Right ventricle myocardium superior (tissue), 1 donor: ENCODE measurements at places on chromosomes 7 and 10. TPM values are rescaled to one million over a fixed set of nuclear protein-coding genes. Genes with fewer than 3 reads are reported as not detected.
A peak's percentile ranks its signal among the peaks of the same experiment; 100 is the strongest.

DNA sequence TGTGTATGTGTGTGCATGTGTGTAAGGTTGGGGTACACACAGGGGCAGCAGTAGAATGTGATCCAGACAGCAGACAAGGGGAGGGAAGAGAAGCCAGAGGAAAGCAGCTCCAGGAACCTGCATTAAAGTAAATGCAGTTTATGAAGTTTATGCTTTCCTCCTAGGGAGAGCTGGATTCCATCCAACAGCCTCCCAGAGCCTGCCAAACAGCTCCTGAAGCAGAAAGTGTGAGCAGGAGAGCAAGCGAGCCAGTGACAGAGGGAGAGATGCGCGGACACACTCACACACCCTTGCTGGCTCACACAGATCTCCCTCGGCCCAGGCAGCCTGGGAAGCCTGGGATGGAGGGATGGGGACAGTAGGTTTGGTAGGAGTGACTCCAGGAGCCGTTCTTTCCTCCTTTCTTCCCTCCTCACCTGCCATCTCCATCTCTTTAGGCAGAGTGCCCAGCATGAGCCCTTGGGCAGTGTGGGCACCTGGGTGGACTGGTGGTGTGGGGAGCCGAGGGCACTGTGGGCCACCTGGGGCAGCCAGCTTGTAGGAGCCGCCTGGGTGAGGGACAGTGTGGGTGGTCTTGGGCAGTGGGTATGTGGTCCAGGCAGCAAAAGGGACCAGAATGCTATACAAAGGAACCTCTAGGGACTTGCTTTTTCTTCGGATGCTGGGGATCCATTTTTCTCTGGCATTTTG lies 46.1 kb downstream of the PAX2 start:
- no peak for DNase-seq

The UBE3C gene
- total RNA-seq, result 48.7 TPM

DNA sequence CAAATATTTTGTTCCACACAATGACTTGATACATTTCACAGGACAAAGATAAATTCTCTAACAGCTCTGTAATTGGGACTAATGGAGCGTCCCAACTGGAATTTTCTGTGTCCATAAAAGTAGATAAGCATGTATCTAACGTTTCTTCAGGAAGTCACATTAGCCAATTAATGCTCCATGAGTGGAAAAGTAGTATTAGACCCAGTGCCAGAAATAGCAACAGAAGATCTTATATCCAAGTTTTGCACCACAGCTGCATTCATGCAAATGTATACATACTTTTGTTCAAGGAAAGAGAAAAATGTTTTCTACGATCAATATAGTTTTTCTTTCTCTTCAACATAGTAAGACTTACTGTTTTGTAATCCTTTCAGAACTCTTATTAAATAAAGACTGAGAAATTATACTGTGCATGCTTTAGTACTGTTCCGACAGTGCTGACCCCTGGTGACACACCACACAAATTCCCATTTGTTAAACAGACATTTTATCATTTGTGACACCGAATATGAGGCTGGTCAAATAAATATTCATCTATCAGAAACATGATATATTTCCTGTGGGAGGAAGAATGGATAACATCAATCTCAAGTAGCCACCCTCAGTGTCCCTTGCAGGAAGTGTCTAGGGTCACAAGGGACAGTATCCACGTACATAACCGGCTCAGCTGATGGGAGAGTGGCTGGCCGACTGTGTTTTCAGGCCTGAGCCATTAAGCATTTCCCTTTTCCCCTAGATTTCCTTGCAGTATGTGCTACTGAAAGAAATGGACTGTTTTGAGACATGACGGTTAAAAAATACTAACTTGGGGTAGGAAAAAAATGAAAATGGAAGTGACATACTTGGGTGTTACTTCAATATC lies 102.1 kb upstream of the RSU1 start:
- DNase-seq, result no peak

DNA sequence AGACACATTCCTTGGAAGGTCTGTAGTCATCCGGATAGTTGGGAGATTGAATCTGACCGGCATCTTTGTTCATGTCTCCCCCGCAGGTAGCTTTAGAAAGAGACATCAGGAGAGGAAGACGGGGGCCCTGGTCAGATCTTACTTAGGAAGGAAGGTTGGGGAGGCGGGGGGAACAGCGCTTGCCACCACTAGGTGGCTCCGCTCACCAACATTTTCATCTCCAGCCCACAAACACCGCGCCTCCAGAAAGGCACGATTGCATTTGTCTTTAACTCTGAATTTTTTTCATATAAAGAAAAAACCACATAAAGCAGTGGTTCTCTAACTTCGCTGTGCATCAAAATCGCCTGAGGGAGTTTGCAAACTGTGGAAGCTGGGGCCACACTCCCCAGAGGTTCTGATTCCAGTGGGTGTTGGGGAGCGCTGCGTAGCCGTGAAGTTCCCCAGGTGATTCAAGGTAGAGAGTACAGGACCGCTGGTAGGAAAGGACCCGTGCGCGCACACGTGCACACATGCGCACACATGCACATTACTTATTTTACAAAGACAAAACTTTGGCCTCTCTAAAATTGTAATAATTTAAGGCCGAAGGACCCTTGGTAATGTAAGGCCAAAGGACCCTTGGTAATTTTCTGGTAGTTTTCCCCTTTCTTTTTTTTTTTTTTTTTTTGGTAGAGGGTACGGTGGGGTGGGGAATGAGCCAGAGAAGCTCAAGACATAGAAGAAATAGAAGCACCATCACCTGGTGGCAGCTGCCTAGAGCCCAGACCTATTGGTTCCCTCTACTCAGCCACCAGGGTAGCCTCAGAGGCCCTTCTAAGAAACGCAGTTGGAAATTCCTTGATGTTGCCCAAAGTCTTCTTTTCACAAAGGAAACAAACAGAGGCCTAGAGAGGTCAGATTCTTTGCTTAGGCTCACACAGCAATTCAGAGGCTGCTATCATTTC lies 37.4 kb upstream of the OPALIN start:
- DNase-seq, result peak; percentile 82

- no peak for DNase-seq
These were observed 769.6 kb downstream of the GRID1 start for GRCh38 chr10:85597006-85597405.

GRCh38 chr7:135773464-135773863 lies 24.9 kb upstream of the FAM180A start:
- no peak for DNase-seq

- no peak for DNase-seq
These were observed 26.9 kb downstream of the DLG5 start for GRCh38 chr10:77899690-77900089.

The LIPJ gene
- not detected for total RNA-seq

DNA sequence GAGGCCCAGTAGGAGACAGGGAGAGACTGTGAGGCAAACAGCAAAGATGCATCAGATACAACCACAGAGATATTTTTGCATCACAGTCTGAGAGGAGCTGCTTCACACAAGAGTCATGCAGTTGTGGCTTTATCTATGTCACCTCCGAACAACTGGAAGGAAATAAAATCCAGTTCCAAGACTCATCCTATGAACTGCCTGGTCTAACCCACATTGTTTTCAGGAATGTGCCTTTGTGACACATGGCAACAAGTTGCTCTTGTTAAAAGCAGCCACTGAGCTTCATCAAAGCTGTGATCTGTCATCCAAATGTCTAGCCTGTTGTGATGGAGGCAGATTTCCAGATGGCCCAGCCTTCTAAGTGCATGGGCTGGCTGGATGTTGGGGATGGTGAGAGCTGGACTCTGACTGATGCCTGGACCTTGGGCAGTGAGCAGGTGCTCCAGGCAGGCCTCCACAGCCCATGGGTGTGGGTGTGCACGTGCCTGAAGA lies 255.0 kb downstream of the BMPER start:
- no peak for DNase-seq

The TMEM213 gene
- not detected for total RNA-seq

The DGKB gene
- 0.30 TPM for total RNA-seq

The GRM3 gene
- total RNA-seq, result not detected

GRCh38 chr7:112987171-112987570 lies 99.5 kb downstream of the GPR85 start:
- no peak for DNase-seq

- no peak for DNase-seq
These were observed 17.9 kb downstream of the RFC2 start for GRCh38 chr7:74236284-74236683.

DNA sequence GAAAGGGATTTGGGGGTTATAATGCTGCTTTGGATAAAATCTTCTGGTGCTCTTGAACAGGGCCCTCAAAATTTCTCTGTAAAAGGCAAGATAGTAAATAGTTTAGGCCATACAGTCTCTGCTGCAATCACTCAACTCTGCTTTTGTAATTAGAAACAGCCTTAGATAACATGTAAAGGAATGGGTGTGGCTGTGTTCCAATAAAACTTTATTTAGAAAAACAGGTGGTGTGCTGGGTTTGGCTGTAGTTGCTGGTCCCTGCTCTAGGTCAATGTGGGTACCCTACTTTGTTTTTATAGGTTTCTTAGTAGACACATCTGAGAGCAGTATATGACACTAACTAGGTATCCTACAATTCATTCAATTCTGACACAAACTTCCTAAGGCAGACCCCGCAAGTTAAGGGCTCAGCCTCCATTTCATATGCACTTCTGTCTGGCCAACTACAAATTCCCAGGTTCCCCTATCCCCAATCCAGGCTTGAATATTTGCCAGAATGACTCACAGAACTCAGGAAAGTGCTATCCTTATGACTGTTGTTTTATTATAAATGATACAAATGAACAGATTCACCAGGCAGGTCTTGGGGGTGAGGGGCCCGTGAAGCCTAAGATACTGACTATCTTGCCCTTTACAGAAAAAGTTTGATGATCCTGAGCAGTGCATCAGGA lies 349.9 kb downstream of the RPS24 start:
- no peak for DNase-seq

The INA gene
- total RNA-seq, result not detected

The HPS6 gene
- total RNA-seq, result 9.5 TPM

- DNase-seq, result no peak
These were observed 3.0 kb upstream of the VIPR2 start for GRCh38 chr7:159147687-159148086.

The VSTM4 gene
- total RNA-seq, result 22.4 TPM

The PHYHIPL gene
- total RNA-seq, result not detected

DNA sequence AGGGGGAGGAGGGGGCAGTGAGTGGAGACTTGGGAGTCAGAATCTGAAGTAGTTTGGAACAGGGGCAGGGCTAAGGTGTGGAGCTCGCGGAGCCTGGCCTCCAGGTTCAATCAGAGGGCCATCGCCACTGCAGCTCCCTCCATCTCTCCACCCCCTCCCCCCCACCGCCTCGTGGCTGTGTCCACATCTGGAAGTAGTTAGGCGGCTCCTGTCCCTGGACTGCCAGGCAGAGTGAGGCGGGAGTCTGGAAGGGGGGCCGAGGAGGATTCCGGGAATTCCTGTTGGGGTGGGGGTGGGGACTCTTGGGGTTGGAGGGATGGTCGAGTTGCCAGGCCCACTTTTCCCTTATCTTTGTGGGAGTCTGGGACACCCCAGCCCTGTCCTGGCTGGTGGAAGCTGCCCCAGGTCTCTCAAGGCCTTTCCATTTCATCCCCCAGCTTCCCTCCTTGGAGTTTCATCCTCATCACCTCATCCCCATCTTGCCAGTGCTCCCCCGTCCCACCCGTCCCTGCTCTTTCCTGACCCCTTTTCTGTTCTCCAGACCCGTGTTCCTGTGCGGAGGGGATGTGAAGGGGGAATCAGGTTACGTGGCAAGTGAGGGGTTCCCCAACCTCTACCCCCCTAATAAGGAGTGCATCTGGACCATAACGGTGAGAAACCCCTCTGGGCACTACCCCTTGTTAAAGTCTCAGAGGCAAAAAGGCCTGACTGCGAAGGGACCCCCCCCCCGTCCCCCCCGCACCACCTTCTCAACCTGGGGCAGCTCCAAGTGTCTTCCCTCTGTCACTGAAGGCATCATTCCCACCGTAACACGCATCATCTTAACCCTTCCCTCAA lies 944 bp downstream of the PCOLCE start:
- peak; percentile 87 for DNase-seq

The C10orf71 gene
- 108 TPM for total RNA-seq

- no peak for DNase-seq
These were observed 2.6 kb downstream of the ABI1 start for GRCh38 chr10:26857991-26858706.

The SEPTIN14 gene
- not detected for total RNA-seq

DNA sequence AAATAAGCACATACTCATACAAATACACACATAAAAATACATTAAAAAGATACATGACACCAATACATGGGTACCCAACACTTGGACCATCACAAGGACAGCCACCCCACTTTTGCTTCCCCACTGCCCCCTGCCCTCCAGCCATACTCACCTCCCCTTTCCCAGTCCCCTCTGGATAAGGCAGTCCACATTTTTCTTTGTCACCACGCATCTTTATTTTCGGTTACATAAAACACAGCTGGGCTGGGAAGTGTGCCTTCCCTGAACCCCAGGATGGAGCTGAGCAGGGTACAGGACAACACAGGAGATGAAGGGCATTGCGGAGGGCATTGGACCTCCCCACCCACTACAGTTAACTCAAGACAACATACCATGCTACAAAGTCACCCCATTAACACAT lies 1.1 kb upstream of the HOXA3 start:
- no peak for DNase-seq

DNA sequence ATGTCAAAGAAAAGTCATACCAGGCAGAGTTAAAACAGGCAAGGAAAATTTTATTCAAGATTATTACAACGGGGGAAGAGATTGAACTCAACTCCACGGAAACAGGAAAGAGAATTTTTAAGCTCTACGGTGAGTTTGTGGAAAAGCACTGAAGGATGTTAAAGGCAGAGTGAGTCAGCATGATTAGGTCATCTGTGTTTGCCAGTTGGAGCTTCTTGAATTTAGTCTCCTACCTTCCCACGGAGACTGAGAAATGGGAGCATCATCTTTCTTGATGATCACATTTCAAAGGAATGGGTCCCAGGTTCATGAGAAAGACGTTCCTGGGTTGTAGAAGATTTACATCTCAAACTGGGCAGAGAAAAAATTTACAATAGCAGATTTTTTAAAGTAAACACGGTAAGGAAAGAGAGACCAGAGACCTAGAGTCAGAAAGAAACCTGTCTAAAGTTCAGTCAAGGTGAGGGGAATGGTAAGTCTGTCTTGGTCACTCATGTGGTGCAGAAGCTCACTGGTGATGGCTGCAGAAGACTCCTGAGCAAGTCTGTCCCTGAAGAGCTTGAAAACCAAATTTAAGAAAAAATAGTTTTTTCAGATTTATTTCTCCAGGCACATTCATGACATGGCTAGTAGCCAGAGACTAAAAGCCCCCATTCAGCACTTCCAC lies 516.9 kb upstream of the LRRN3 start:
- DNase-seq, result no peak

- no peak for DNase-seq
These were observed 369.2 kb upstream of the NRP1 start for GRCh38 chr10:33703501-33704213.

The TRIM74 gene
- 0.78 TPM for total RNA-seq

DNA sequence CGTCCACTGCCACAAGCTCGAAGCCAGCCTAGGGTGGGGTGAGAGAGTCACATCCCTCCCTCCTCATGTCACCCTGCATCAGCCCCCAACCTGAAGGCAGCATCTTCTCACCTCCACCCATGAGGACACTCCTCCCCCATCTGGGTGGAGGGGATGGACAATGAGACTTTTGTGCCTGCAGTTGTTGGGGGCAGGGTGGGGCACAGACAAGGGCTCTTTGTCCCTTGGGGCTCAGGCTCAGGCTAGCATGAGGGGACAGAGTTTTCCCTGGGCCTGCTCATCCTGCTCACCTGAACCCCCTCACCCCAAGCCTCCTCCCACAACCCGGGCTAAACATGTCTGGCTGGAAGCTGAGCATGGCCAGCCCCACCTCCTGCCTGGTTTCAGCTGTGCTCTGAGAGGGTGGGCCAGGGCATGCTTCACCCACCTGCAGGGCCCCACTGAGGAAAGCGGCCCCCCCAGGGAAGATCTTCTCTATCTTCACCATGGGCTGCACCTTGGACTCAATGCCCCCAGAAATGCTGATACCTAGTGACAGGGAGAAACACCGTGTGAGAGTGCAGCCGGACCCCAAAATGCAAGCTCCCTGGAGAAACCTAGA lies 9.3 kb downstream of the LZTS2 start:
- DNase-seq, result no peak
